OCI-M1 (cell line): ENCODE measurements at places on chromosomes 7 and 10.

DNA sequence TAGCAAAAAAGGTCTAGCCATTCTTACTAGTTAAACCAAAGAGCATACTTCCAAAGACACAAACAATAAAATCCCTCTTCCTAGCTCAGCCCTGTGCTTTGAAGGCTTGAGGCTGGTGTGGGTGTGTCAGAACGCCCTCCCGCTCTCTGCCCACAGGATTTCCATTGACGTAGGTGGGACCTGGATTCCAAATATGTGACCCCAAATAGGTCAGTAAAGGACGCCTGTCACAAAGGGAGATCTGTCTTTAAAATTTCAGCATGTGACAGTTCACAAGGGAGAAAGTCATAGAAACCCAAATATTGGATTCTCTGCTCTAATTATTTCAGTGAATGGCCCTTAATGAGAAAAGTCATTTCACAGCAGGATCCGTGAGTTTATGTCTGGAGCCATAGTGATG is 39.9 kb upstream of the LYZL1 start:
- DNase-seq, result no peak

DNA sequence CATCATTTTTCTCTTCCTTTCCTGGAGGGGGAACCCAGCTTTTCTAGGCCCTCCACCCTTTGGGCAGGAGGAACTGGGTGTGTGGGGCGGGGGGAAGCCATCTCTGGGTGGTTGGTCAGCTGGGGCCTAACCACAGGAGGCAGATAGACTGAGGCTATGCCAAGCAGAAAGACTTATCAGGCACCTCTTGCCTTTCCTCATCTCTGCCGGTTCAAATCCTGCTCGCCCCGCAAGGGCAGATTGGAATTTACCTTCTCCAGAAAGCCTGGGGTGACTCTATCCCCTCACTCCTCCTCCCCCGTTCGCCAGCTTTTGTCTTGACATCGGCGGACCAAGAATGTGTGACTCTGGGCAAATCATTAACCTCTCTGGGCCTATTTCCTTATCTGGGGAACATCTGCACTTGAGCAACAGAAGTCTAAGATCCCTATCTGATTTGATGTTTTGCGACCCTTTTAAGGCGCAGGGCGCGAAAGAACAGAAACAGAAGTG is 584 bp upstream of the GARS1 start:
- peak; percentile 63 for DNase-seq

GRCh38 chr7:114460021-114460420 is 45.4 kb downstream of the FOXP2 start:
- DNase-seq, result no peak

- DNase-seq, result no peak
Measured at GRCh38 chr7:139169816-139170215, 60.3 kb upstream of the ZC3HAV1 start.

GRCh38 chr10:131888186-131888604 is 12.6 kb upstream of the PPP2R2D start:
- DNase-seq, result peak; percentile 20

GRCh38 chr10:27461312-27461711 is 42.8 kb upstream of the RAB18 start:
- DNase-seq, result no peak

- DNase-seq, result no peak
Measured at GRCh38 chr10:35502692-35503091, 102.4 kb upstream of the GJD4 start.

DNA sequence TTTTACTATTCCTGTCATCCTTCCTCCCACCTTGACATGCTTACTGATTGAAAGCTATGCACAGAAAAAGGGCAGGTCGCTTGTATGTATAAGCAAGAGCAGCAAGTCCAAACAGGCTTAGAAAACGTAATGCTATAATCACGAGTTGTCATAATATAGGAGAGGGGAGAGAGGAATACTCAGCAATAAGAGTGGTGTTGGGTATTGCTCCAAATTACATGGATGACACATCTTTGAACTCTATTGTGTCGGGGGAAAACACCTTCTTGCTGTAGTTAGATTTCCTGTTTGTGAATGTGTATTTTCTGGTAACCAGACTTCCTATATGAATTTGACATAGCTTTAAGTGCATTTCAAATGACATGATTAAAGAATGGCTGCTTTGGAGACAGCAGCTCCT is 7.5 kb downstream of the MET start:
- DNase-seq, result no peak

DNA sequence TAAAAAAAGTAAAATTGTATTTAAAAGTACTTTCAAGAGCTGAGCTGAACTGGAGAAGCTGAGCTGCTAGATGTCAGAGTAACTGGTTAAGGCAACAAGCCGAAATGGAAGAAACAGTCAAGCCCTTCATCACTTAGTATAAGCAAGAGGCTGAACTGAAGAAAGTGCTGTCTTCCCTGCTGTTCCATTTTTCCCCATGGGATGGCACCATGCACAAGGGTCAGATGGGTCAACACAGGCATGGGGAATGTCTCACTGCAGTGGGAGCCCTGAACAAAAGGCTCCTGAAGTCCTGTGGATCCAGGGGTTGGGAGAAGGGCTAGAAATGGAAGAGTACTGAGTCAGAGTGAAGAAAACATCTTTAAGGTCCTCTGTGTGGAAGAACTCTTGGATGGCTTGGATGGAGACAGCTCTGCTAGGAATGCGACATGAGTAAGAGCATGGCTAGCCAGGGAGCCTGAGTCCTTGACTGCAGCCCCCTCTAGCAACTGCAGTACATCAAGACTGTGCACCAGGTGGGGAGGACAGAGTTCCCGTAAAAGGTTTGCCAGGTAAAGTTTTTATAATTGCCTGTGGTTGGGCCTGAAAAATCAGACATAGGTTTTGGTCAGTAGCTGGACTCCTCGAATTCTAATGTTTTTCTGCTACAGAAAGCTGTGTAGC is 348.3 kb downstream of the GPR158 start:
- DNase-seq, result peak; percentile 39

- DNase-seq, result no peak
Measured at GRCh38 chr7:47249361-47249760, 332.6 kb downstream of the TNS3 start.

GRCh38 chr10:1266033-1266802 is 210.0 kb downstream of the WDR37 start:
- DNase-seq, result no peak

GRCh38 chr10:123203393-123204126 is 49.4 kb downstream of the BUB3 start:
- no peak for DNase-seq

DNA sequence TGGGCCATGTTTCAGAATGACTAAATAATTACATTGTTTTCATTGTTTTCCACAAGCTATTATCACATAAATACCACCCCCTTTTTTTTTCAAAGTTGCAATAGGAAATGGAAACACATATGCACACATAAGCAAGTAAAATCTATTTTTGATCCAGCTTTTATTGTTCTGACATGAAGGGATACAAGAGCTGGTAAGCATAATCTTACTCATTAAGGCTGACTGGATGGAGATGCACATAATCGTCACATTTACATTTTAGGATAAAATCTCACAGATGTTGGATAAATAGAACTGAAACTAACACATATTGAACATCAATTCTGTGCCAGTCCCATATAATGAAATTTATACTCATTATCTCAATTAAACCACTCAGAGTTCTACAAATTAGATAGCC is 84.5 kb upstream of the CHRM2 start:
- DNase-seq, result no peak

DNA sequence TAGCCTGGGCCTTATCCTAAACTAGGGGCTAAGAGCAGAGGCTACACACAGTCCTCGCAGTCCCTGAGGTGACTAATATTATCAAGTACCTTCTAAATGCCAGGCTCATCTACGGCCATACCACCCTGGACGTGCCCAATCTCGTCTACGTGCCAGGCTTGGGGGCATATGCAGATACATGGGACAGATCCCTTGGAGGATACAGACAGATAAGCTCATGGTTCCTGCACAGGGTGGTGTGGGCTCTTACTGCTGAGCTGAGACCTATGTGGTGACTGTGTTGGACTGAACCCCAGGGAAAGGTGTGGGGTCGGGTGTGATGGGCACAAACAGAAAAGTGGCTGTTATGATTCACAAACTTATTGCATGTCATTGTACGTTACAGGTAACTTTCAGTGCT is 268.4 kb upstream of the NEBL start:
- DNase-seq, result no peak

DNA sequence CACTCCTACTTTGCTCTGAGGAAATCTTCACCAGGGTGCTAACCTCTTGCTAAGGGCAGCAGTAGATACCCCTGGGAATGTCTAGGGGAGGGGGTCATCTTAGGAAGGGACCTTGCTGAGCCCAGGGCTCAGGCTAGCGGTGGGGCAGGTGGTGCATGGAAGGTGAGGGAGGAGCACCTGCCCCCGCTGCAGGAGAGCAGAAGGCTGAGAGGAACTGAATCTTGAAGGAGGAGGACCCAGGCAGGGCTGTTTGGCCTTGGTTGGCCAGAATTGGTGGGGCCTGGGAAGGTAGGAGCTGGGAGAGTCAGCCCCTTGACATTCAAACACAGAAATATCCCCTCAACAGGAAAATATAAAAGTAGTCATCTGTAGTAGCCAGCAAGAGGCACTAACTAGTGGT is 7.0 kb downstream of the CALHM3 start:
- DNase-seq, result no peak

GRCh38 chr7:131945313-131945911 is 389.0 kb upstream of the PODXL start:
- peak; percentile 56 for DNase-seq

GRCh38 chr7:131015657-131015958 is 281.6 kb upstream of the KLF14 start:
- no peak for DNase-seq

GRCh38 chr10:50622706-50623662 is 772 bp downstream of the SGMS1 start:
- DNase-seq, result peak; percentile 82

DNA sequence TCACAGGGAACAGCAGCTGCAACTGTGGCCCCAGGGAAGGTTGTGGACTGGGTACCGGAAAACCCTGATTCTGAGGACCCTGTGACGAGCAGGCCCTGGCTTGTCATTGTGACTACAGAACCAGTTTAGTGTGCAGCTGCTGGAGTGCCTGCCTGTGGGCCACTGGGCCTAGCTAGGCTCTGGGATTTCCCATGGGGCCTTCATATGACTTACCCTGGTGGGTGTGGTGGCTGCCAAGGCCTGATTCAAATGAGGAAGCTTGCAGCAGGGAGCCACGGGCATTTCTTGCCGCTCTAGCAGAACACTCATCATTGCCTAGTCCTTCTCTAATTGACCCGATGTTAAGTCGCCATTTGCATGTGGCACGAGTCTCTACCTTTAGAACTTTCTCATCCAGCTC is 14.7 kb upstream of the CAMK2G start:
- DNase-seq, result peak; percentile 77

DNA sequence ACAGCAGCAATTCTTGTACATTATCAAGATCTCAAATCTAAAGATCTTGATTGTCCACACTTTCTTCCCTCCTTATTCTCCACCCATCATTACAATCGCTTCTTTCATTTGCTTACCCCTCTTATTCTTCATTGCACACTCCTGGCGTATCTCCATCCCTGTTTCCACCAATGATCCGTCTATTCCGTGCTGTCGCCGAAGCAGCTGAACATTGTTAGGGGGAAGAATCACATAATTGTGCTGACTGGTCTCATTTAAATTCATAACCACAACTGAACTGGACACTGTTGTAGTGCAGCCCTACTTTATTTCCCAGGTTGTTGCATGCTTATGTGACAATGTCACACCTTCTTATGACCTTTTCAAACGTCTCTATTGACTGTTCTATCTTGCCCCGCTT is 18.9 kb upstream of the NRP1 start:
- DNase-seq, result no peak

GRCh38 chr7:121204537-121204936 is 124.3 kb upstream of the WNT16 start:
- no peak for DNase-seq

GRCh38 chr10:69953851-69954250 is 98.8 kb upstream of the MACROH2A2 start:
- no peak for DNase-seq

GRCh38 chr10:10703382-10703781 is 314.3 kb upstream of the CELF2 start:
- no peak for DNase-seq

- DNase-seq, result no peak
Measured at GRCh38 chr7:100024020-100024619, 8.7 kb downstream of the ZKSCAN1 start.

GRCh38 chr7:100443096-100443840 is 7.0 kb upstream of the PPP1R35 start:
- DNase-seq, result no peak

GRCh38 chr10:104578671-104579070 is 62.4 kb upstream of the SORCS3 start:
- no peak for DNase-seq

- no peak for DNase-seq
Measured at GRCh38 chr7:45408409-45408737, 165.8 kb upstream of the ADCY1 start.

DNA sequence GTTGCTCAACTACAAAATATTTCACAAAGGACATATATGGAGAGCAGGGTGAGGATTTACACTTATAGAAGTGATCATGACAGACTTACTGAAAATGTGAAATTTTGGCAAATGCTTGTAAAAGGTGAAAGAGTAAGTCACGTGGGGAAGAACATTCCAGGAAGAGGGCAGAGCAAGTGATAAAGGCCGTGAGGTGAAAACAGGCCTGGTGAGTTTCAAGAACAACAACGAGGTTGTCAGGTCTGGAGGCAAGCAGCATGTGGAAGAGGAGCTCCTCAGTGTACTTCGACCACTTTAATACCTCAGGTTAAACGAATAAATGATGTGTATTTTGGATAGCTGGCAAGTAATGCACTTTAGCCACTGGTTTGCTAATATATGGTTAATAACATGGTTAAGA is 706.7 kb downstream of the PCDH15 start:
- DNase-seq, result no peak

- no peak for DNase-seq
Measured at GRCh38 chr7:72159911-72160310, 252.2 kb downstream of the CALN1 start.

DNA sequence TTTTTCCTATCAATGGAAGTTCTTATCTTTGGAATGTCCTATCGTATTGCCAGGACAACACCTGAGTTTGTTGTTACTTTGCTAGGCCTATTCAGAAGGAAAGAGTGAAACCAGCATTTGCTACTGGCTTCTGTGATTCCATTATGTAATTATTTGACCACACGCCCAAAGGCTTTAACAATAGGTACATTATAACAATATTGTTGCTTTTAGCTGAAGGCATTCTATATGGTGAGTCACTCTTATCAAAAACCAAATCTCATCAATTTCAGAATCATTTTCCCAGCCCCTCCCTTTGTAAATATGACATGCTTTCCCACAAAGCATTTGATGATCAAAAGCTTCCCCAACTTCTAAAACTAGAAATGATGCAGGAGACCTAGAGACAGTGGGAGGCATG is 294.4 kb upstream of the NEBL start:
- no peak for DNase-seq

DNA sequence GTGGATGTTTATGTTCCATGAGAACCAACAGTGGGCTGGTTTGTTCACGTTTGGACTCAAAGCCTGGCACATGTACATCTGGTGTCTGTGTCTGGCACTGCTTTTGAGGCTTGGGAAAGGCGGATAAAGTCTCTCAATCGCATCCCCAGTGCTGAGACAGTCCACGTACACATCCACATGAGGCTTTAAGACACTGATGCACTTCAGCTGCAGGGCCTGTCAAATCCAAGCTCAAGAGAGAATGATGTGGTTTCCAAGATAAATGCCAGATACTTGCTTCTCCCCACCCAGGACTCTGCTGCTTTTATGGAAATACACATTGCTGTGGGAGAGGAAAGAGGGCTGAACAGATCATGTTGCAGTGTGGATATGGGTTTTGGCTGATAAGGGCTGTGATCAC is 178.4 kb downstream of the ADARB2 start:
- DNase-seq, result no peak

GRCh38 chr7:81630600-81630999 is 139.2 kb downstream of the HGF start:
- DNase-seq, result no peak

GRCh38 chr7:130037703-130038102 is 13.5 kb downstream of the ZC3HC1 start:
- DNase-seq, result no peak
